ENCODE measurements at places on chromosomes 3 and 15.

DNA sequence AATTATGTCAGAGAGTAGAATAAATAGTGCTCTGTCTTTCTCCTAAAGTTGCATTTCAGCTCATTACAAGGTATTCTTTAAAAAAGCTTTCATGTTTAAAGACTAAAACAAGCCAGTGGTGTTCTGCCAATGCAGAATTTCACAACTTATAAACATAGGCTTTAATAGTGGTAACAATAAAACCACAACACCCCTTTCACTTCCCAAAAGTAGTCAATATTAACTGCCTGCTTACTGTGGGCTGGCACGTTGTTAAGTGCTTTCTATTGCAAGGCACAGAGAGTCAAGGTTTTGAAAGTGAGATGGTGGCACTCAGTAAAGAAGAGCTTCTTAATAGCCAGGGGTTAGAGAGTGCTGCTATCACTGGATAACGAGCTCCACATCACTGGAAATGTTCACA, 8.4 kb upstream of the RTP1 start:
- no peak for DNase-seq

GRCh38 chr3:196970547-196971093, 2.0 kb upstream of the PIGZ start:
- DNase-seq = no peak

- no peak for DNase-seq
These were observed 59.2 kb downstream of the CADPS start for GRCh38 chr3:62815981-62816380.

- DNase-seq = no peak
These were observed 184.2 kb downstream of the NR2F2 start for GRCh38 chr15:96514607-96515285.

- peak; percentile 58 for DNase-seq
These were observed 56.5 kb upstream of the GATA2 start for GRCh38 chr3:128549283-128550112.

GRCh38 chr15:47340571-47340920, 376.8 kb upstream of the SEMA6D start:
- DNase-seq = peak; percentile 20

DNA sequence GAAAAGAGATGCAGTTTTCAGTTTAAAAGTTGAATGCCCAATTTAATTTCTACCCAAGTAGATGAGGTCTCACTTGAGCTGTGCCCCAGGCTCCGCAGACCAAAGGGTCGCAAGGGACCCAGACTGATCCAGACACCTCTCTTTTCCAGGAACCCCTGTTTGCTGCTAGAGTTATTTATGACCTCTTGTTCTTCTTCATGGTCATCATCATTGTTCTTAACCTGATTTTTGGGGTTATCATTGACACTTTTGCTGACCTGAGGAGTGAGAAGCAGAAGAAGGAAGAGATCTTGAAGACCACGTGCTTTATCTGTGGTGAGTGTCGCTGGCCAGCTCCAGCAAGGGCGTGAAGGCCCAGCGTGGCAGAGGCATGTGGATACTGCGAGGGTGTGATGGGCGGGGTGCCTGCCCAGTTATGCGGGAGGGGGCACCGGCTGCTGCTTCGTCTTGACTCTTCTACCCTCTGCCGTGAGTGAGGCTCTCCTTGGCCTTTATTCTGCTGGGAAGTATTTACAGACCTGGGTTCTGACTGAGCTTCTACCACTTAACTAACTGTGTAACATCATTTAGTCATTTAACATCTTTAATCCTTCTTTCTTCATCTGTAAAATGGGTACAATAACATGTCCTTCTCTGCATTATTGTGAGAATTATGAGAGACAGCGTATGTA, 164.2 kb upstream of the BHLHE40 start:
- DNase-seq = no peak

GRCh38 chr3:152818027-152818426, 16.9 kb upstream of the P2RY1 start:
- no peak for DNase-seq

DNA sequence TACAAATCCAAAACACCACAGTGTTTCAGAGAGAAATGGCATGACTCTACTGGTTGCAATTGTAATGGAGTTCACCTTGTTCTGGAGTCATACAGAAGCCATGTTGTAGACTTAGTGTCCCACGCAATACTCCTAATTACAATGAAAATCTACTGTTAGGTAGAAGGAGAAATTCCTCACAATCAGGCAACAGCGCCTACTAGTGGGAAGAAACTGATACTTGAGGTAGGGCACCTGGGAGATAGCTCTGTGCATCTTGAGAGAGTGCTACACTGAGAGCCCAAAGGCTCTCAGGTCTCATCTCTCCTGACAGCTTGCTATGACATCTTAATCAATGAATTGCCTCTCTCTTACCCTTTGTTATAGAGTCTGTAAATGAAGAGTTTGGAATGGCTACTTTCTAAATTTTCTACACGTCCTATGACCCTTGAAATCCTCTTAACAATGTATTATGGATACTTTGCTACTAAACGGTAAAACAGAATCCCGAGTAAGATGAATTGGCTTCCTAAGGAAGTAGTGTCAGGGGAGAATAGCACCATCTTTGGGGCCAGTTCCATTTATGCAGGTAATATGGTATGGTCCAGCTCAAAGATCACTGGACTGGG, 422.7 kb upstream of the TPRG1 start:
- DNase-seq = no peak

DNA sequence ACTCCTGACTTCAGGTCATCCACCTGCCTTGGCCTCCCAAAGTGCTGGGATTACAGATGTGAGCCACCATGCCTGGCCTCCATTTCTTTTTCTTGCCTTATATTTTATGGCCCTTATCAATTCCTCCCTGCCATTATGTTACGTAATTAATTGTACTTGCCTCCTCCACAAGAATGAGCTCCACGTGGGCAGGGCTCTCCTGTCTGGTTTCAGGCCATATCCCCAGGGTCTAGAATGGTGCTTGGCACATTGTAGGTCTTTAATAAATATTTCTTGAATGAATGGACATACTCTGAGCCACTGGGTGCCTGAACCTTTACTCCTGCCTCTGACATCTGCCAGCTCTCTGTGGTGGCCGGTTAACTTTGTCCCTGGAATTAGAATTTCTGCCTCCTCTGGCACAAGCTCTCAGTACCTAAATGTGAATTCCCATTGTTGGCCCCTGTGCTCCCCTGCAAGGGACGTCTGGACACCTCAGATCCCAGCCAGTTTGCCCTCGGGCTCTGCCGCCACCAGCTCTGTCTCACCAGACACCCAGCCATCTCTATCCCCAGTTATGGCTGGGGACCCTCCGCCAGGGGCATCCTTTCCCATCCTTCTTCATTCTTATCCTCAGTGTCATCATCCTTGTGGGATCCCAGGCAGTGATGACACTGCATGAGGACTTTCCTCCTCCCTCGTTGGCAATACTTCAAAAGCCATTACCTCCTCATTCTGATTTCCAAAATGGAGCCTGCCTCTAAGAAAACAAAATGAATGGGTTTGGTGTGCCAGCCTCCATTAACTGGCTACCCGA, 165.6 kb upstream of the SMAD3 start:
- DNase-seq = peak; percentile 74

DNA sequence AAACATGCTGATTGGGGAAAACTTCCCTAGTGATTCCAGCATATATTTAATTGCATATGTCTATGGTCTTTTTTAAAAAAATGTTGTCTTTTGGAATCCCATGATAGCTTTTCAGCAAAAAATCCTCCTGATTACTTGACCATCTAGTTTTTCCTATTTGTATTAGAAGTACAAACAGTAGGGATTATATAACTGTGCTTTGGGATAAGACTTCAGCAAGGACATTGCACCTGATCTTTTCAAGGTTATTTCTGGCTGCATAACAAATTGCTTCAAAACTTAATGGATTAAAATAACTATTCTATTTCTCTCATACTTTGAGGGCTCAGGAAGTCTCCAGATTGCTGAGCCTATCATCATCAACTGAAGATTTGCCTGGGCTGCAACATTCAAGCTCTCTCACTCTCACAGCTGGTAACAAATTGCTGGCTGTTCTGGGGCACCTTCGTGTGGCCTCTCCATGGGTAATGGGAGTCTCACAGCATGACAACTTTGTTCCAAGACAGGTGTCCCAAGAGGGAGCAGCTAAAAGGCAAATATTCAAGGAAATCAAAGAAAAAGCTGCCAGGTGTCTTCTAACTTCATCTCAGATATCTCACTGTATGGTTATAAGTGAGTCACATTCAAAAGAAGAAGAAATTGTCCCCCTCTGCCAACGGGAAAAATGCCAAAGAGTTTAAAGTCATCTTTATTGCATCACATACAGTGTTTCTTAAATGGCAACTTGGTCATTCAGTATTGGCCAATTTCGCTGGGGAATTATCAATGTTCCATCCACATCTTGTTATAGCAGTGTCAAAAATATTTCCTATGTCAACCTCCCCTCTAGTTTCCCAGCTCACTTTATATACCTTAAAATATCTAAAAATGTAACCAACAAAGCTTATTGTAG, 644.5 kb upstream of the GRM7 start:
- DNase-seq = no peak

- DNase-seq = no peak
These were observed 294.3 kb upstream of the GBE1 start for GRCh38 chr3:82055792-82056191.

DNA sequence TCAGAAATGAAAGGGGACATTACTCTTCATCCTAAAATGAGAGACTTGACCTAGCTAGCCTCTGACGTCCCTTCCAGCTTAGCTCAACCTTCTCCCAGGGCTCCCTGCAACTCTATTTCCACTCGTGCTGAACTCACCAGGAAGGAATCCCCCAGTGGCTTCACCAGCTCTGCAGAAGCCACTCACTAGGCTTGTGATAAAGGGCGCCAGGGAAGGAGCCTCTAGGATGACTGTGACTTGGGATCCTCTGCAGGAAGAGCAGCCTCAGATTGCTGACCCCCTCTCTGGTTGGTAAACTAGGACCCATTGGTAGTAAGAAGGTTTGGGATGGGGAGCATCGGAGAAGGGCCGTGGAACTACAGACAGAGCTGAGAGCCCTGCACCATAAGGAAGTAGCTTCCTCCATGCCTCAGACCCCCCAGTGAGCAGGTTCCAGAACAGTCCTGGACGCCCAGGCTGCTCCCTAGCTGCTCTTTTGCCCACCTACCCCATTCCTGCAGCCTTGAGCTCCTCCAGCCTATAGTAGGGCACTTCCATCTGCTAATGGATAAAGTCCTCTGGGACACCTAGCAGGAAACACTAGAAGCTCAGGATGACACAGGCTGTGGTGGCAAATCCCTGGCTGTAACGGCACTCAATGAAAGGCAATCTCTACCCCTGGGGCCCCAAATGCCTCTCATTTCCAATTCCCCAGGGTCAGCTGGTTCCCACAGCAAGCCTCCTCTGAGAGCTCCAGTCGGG, 26.0 kb downstream of the PLA2G4F start:
- no peak for DNase-seq

DNA sequence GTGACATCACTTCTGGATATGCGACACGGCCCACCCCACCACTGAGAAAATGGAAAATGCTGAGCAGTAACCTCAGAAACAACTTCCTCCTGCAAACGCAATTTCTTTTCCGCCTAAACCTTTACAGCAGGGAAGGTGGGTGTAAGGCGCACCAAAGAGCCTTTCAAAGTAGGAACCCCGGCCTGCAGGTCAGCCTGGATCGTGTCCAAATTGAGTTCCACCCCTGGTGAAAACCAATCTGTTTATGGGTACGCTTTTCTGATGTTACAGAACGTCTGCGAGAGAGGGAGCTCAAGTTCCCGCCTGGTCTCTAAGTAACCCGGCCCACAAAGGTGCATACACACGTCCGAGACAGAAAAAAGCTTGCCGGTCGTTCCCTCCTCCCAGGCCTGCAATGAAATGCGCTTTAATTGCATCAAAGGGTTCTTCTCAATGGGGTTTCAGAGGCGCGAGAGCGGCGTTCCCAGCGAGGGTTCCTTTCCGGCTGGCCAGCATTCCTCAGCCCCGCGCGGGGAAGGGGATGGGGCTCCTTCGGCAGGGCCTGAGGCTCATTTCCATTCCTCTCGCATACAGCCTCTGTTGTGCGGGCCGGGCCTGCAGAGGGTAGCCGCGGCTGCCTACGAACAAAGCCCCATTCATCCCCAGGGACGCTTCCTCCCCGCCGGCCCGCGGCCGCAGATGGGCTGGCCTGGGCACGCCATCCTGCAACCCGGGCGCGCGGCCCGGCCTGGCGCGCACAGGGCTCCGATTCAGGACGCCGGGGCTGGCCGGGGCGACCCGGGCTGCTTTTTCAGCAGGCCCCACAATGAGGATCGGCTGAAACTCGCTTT, 138.1 kb downstream of the TMCO5A start:
- DNase-seq = peak; percentile 72

DNA sequence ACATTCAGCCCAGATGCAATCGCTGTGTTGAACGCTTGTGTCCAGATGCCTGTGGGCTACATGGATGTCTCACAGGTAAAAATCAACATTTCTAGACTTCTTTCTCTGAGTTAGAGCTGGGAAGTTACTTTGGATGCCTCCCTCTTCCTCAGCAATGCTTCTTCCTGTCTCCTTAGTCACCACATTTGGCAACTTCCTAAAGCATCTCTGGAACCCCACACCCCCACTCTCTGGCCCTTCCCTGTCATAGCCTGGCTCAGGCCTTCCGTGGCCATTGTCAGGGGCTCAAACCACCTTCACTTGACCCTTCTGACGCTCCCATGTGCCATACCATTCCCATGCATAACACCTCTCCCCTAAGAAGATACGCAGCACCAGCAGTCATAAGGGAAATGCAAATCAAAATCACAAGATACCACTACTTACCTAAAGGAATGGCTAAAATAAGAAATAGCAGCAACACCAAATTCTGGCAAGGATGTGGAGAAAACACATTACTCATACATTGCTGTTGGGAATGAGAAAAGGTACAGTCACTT, 21.6 kb upstream of the RGMA start:
- no peak for DNase-seq

- DNase-seq = no peak
These were observed 42.5 kb downstream of the CHSY1 start for GRCh38 chr15:101209285-101209845.

DNA sequence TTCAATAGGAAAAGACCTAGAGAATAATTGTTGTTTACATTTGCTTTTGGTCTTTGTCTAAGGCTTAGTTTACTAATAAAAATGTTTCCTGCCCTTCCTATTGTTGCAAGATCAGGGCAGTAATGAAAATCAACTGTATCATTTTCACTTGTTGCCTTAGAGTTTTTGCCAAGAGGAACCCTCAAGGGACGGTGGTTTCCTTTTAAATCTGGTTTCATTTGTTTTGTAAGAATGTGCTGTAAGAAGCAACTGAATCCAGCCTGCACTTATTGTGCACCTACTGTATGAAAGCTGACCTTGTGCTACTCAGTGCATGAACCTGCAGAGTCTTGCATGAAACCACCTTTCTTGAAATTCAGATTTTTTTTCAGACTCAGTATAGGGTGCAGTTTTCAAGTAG, 5.3 kb downstream of the IGF1R start:
- peak; percentile 28 for DNase-seq

Measured in AG08395 (cell line).